ENCODE measurements at places on chromosomes 13 and 19. TPM values are rescaled to one million over a fixed set of nuclear protein-coding genes. Genes with fewer than 3 reads are reported as not detected.
A peak's percentile ranks its signal among the peaks of the same experiment; 100 is the strongest.

DNA sequence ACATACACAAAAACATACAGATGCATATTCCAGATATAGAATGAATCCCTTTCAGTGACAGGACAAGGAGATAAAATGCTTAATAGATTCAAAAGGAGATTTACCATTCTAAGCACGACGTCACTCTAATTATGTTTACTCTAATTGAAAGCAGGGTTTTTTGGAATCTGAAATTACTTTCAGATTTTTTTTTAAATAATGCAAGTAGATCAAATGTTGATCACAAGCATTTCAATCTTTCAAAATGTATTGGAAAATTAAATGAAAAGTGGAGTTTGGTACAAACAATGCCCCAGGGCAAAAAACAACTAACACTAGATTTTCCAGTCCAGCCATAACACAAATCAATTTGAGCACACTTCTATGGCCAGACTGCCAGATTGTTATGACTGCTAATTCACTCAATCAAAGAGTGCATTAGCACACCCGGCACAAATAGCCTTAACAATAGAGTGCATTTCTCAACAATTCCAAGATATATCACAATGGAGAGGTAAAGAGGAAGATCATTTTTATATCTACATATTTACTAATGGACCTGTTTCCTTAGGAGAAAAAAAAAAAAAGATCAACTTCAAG, 4.3 kb upstream of the DACH1 start:
- H3K4me3 ChIP-seq = no peak overlapping the region
- no peaks in the 10 kb centered on the region for H3K27me3 ChIP-seq
- no peaks in the 10 kb centered on the region for H3K36me3 ChIP-seq
- no peak overlapping the region for H3K27ac ChIP-seq
- H3K4me1 ChIP-seq = no peaks in the 10 kb centered on the region
- no peak for DNase-seq

- H3K4me3 ChIP-seq = no peak overlapping the region
- no peak overlapping the region for H3K27ac ChIP-seq
- H3K27me3 ChIP-seq = no peaks in the 10 kb centered on the region
- no peak for DNase-seq
- H3K36me3 ChIP-seq = no peaks in the 10 kb centered on the region
These were observed 17.4 kb upstream of the FEM1A start for GRCh38 chr19:4774136-4774535.

- H3K4me3 ChIP-seq = no peak overlapping the region
- no peaks in the 10 kb centered on the region for H3K36me3 ChIP-seq
- DNase-seq = no peak
- peaks cover 75% of the 10 kb centered on the region for H3K4me1 ChIP-seq
- no peaks in the 10 kb centered on the region for H3K27me3 ChIP-seq
These were observed 35.9 kb downstream of the RAB20 start for GRCh38 chr13:110525328-110526319.

The GPC6 gene
- total RNA-seq = 1.3 TPM

GRCh38 chr13:77623806-77624205, 73.7 kb upstream of the SLAIN1 start:
- H3K4me1 ChIP-seq = no peaks in the 10 kb centered on the region
- H3K36me3 ChIP-seq = no peaks in the 10 kb centered on the region
- DNase-seq = no peak
- no peaks in the 10 kb centered on the region for H3K27me3 ChIP-seq

The LENG8 gene
- total RNA-seq = 32.1 TPM

GRCh38 chr13:26590951-26591350, 33.5 kb downstream of the WASF3 start:
- no peaks in the 10 kb centered on the region for H3K36me3 ChIP-seq
- no peak overlapping the region for H3K27ac ChIP-seq
- no peaks in the 10 kb centered on the region for H3K27me3 ChIP-seq
- no peak overlapping the region for H3K4me3 ChIP-seq

- H3K36me3 ChIP-seq = no peaks in the 10 kb centered on the region
- no peak overlapping the region for H3K4me3 ChIP-seq
- DNase-seq = no peak
- no peak overlapping the region for H3K27ac ChIP-seq
- no peaks in the 10 kb centered on the region for H3K4me1 ChIP-seq
These were observed 204.4 kb downstream of the MZT1 start for GRCh38 chr13:72523049-72523448.

DNA sequence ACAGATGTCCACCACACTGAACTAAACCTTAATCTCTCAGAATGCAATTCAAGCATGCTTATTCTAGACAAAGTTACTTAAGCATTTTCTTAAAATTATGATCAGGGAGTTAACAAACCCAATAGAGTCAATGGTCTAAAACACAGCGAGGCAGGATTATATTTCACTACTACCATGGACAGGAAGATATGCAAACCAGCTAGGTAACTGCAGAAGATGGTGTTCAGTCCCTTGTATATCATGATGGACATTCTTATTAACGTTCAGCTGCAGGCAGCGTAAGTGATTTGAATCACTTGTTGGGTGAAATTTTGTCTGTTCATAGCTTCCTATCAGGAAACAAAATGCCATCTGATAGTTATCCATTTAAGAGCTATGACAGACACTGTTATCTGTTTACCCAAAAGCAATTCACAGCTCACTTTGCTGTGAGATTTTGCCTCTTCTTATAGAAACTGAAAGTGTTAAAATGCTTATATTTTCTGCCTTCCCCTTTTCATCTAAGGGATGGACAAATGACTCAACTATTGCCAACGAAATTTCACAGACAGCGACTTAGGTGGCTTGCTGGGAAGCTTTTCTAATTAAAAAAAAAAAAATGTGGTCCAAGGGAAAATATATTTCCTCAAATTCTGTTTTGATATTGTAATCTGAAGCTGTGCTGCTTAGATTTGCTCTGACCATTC, 591.9 kb downstream of the DACH1 start:
- H3K27me3 ChIP-seq = no peaks in the 10 kb centered on the region
- DNase-seq = no peak
- H3K36me3 ChIP-seq = no peaks in the 10 kb centered on the region
- H3K27ac ChIP-seq = no peak overlapping the region
- H3K4me1 ChIP-seq = no peaks in the 10 kb centered on the region

GRCh38 chr19:47865166-47865565, 6.1 kb downstream of the TPRX2 start:
- no peaks in the 10 kb centered on the region for H3K36me3 ChIP-seq
- H3K4me3 ChIP-seq = no peak overlapping the region
- DNase-seq = no peak

The ZNF799 gene
- total RNA-seq = 2.0 TPM

DNA sequence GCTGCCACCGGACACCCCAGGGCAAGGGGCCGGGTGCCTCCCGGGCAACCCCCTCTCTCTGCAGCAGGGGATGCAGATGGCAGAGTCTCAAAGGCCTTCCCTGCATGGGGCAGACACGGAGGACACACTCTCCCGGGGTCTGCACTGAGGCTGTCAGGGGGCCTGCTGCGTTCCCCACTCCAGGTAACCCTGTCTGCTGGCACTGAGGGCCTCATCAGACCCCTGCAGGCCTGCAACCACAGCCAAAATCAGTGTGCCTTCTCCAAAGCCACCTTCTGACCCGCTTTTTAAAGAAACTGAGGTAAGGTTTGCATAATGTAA, 93.9 kb downstream of the GNG7 start:
- peaks cover 38% of the 10 kb centered on the region for H3K4me1 ChIP-seq
- no peak overlapping the region for H3K4me3 ChIP-seq
- H3K27me3 ChIP-seq = no peaks in the 10 kb centered on the region
- no peak for DNase-seq
- H3K27ac ChIP-seq = peak overlapping the region; percentile 7

DNA sequence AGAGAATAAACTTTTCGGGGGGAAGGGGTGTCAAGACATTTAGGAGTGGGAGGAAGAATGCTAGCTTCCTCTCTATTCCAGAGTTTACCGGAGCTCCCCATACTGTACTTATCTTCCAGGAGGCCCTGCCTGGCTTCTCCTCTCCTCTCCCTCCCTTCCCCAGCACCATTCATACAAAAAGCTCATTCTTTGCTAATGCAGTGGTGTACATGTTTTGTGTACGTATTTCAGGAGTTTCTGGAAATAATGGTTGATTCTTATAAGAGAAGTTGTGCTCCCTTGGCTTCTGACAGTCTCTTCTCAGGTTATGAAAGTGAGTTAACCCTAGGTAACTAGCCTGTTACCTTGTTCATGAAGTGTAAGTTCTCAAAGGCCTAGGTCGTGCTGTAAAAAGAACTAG, 7.1 kb downstream of the SAMD4B start:
- peaks cover 42% of the 10 kb centered on the region for H3K4me1 ChIP-seq
- DNase-seq = no peak
- peaks cover 15% of the 10 kb centered on the region for H3K36me3 ChIP-seq
- H3K27me3 ChIP-seq = no peaks in the 10 kb centered on the region

The ANKRD24 gene
- 1.7 TPM for total RNA-seq

The VSIG10L gene
- 0.79 TPM for total RNA-seq

GRCh38 chr13:43401361-43401760, 378.0 kb downstream of the DNAJC15 start:
- DNase-seq = no peak
- H3K27me3 ChIP-seq = no peaks in the 10 kb centered on the region
- H3K27ac ChIP-seq = no peak overlapping the region
- no peaks in the 10 kb centered on the region for H3K4me1 ChIP-seq
- no peak overlapping the region for H3K4me3 ChIP-seq

- H3K27ac ChIP-seq = no peak overlapping the region
- no peak for DNase-seq
- H3K4me1 ChIP-seq = no peaks in the 10 kb centered on the region
- no peaks in the 10 kb centered on the region for H3K36me3 ChIP-seq
- no peak overlapping the region for H3K4me3 ChIP-seq
These were observed 5.0 kb upstream of the TINCR start for GRCh38 chr19:5572556-5573286.

DNA sequence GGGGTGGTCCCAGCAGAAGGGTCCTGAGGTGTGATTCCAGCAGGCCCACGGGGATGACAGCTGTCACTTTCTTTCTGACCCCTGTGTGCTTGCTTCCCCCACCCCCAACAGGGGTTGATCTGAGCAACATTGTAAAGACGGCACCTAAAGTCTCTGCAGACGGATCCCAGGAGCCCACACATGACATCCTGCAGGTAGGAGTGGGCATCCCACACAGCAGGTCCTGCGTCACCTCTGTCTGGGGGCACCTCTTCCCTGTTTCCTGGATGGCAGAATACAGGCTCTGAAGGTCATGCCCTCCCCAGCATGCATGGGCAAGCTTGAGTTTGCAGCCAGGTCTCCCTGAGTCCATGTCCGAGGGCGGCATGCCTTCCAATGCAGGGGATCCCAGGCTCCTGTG, 10.5 kb downstream of the ARMC6 start:
- H3K4me1 ChIP-seq = no peaks in the 10 kb centered on the region
- H3K4me3 ChIP-seq = no peak overlapping the region
- H3K27me3 ChIP-seq = no peaks in the 10 kb centered on the region
- H3K27ac ChIP-seq = no peak overlapping the region
- DNase-seq = no peak
- H3K36me3 ChIP-seq = peaks cover 16% of the 10 kb centered on the region

DNA sequence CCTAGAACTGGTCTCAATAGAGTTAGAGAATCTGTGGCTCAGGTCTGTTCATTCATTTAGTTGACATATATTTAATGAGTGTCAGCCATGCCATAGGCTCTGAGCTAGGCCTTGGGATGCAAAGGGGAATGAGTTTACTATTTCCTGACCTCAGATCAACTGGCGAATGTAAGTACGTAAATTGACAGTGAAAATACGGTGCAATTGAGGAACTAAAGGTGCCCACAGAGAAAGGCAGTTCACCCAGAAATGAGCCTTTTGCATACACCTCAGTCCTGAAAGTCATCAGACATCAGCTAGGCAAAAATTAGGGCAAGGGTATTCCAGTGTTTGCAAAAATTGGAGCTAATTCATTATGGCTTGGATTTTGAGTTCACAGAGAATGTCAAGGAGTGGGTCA, 20.6 kb upstream of the UPF3A start:
- H3K4me1 ChIP-seq = peaks cover 17% of the 10 kb centered on the region
- H3K27me3 ChIP-seq = no peaks in the 10 kb centered on the region
- H3K36me3 ChIP-seq = peaks cover 71% of the 10 kb centered on the region
- H3K27ac ChIP-seq = peak overlapping the region; percentile 27
- DNase-seq = no peak

GRCh38 chr13:105616333-105617075, 919.0 kb downstream of the EFNB2 start:
- H3K36me3 ChIP-seq = no peaks in the 10 kb centered on the region
- no peaks in the 10 kb centered on the region for H3K27me3 ChIP-seq
- no peak for DNase-seq
- no peaks in the 10 kb centered on the region for H3K4me1 ChIP-seq

DNA sequence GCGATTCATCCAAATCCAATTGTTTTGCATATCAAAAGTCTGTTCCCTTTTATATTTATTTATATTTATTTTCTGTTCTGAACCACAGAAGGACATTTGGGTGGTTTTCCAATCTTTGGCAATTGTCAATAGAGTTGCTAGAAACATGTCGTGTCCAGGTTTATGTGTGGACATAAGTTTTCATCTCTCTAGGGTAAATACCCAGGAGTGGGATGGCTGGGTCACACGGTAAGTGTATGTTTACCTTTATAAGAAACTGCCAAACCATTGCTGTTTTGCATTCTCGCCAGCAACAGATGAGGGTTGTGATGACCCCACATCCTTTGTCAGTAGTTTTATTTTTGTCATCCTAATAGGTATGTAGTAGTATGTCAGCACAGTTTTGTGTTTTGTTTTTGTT, 12.5 kb downstream of the AP1M1 start:
- H3K4me3 ChIP-seq = no peak overlapping the region
- no peak overlapping the region for H3K27ac ChIP-seq
- peaks cover 9% of the 10 kb centered on the region for H3K4me1 ChIP-seq
- H3K36me3 ChIP-seq = peaks cover 53% of the 10 kb centered on the region
- no peaks in the 10 kb centered on the region for H3K27me3 ChIP-seq

- no peaks in the 10 kb centered on the region for H3K4me1 ChIP-seq
- H3K36me3 ChIP-seq = no peaks in the 10 kb centered on the region
- no peaks in the 10 kb centered on the region for H3K27me3 ChIP-seq
- peak overlapping the region; percentile 23 for H3K4me3 ChIP-seq
These were observed 299.3 kb upstream of the ARGLU1 start for GRCh38 chr13:106867249-106867648.

DNA sequence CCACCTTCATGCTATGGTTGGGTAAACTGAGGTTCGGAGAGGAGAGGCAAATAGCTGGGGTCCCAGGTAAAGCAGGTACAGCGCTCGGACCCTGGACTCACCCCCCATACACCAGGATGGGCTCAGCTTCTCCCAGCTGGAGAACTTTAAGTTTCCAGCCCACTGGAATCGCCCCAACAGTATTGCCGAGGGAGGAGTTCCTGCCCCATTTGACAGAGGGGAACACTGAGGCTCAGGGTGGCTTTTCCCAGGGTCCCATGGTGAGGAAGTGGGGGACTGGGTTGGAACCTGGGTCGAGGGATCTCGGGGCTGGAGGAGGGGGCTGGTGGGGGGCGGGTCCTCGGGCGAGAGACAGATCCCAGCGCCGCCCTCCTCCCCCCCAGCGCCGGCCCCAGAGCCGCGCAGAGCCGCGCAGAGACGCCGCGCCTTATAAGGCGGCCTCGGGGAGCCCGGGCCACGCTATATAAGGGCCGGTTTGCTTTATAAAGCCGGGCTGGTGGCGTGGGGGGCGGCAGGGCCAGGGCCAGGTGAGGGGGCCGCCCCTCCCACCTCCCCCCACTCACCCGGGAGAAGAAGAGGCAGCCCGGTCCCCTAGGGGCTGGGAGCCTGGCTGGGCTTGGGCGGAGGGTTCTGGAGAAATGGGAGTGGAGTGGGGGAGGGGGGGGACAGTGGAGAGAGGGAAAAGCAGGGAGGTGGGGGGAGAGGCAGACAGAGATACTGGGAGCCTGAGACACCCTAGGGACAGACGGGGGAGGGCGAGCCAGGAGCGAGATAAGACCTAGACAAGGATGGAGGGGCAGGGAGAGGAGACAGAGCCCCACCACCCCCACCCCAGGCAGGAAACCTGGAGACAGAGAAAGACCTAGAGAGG, 1.1 kb downstream of the CNN1 start:
- peak overlapping the region; percentile 94 for H3K27ac ChIP-seq
- peak overlapping the region; percentile 60 for H3K4me3 ChIP-seq
- DNase-seq = no peak
- H3K27me3 ChIP-seq = no peaks in the 10 kb centered on the region
- H3K4me1 ChIP-seq = no peaks in the 10 kb centered on the region
